ENCODE measurements at places on chromosomes 3 and 15.

DNA sequence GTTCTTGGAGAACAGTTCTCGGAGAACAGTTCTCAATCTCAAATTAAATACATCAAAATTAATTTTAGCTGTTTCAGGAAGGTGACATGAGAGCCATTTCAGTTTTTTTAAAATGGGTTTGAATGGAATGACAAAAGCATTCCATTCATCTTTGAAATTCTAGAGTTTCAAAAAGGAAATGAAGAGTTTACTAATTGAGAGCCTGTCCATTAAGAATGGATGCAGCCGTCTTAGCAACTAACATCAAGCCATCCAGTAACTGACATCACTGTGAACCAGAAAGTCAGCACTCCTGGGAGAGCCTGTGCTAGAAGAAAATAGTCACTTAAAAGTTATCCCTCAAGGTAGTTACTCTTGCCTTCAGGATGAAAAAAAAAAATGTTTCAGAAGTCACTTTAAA, 47.0 kb upstream of the FSTL1 start:
- DNase-seq, result no peak

- DNase-seq, result no peak
These were observed 38.5 kb downstream of the SYN2 start for GRCh38 chr3:12042638-12043037.

DNA sequence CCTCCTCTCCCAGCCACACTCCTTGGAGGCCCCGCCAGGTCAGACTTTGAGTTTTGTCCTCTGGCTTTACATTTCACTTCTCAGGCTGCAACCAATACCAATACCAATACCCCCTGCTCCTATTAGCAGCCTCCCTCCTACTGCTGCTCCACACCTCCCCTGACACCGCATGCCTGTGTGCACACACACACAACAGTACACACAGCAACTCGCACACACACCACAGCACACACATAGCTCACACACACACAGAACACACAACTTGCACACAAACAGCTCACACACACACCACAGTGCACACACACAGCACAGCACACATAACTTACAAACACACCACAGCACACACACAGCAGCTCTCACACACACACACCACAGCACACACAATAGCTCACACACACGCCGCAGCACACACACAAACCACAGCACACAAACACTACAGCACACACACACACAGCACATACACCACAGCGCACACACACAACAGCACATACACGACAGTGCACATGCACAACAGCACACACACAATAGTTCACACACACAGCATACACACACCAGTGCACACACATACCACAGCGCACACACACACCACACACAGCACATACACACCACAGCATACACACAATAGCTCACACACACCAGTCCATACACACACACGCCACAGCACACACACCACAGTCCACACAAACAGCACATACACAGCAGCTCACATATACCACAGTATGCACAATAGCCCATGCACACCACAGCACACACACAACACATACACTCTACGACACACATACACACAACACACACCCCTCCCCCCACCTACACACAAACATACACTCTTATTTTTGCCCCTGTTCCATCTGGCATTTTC, 204.7 kb downstream of the UACA start:
- no peak for DNase-seq

GRCh38 chr15:59703979-59704796, 15.1 kb upstream of the BNIP2 start:
- DNase-seq, result no peak

- no peak for DNase-seq
These were observed 23.9 kb downstream of the GOLGA6L2 start for GRCh38 chr15:23422946-23423708.

DNA sequence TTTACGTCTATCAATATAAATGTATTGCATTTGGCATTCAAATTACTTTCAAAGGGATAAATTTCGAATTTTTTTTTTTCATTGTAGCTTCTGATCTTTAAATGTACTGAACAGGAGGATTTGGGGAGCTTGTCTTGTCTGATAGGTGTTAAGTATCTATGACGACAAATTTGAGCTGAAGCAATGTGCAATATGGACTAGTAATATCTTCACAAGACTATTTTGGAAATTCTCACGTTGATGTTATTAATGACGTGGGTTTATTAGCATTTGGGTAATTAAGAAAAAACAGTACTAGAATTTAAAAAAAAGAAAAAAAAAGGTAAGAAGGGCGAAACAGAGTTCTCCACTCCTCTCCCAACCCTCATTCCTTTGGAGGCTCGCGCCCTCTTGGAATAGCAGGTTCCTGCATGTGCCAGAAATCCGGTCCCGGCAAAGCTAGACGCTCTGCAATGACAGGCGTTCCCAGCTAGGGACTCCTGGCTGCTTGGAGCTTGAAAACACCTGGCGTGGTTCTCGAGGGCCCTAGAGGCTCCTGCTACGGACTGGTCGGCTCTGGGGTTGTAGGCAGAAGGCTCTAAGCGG, 648 bp upstream of the P2RY1 start:
- DNase-seq, result no peak

DNA sequence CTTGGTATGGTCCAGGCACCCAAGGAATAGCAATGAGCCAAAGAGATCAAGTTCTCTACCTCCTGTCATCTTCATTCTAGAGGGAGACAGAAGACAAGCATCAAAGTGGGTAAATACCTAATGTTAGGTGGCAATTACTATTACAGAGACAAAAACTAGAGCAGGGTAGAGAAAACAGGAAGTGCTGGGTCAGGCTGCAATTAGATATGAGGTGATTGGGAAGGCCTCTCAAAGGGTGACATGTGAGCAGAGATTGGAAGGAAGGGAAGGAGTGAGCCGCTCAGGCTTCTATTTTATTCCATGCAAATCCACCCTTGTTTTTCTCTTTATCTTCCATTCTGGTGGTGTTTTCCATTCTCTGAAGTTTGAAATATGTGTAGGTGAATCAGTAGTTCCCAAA, 37.4 kb downstream of the EBLN2 start:
- DNase-seq, result no peak

GRCh38 chr15:78666010-78666409, 25.0 kb upstream of the CHRNB4 start:
- DNase-seq, result no peak

- peak; percentile 57 for DNase-seq
These were observed 124.8 kb upstream of the ST8SIA2 start for GRCh38 chr15:92268900-92269299.

DNA sequence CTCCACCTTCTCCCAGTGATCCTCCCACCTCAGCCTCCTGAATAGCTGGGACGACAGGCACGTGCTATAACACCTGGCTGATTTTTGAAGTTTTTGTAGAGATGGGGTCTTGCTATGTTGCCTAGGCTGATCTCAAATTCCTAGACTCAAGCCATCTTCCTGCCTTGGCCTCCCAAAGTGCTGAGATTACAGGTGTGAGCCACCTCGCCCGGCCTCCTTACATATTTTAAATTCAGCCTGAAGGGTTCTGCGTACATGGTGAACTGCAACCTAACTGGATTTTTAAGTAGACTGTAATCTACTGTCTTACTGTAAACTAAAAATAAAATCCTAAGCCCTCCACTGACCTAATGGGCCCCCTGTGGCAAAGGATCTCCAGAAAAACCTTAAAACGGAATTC, 34.1 kb downstream of the MASP1 start:
- no peak for DNase-seq

GRCh38 chr3:42127226-42127625, 36.1 kb downstream of the TRAK1 start:
- no peak for DNase-seq

- peak; percentile 14 for DNase-seq
These were observed 79.3 kb upstream of the ALDH1L1 start for GRCh38 chr3:126259411-126260391.

DNA sequence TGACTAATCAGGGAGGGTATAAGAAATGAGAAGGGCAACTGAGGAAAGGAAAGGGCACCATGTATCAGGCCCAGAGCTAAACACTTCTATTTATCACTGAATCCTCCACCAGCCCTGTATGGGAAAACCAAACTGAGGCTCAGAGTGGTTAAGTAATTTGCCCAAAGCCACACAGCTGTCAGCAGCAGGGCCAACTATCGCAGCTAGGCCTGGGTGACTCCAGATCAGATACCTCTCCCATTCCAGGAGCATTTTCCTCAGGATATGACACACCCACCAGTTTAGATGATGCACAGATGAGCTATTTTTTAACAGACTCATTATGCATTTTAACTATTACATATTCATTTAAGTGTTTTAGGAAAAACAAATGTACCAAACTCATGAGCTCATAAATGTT, 14.5 kb downstream of the NUP210 start:
- no peak for DNase-seq

DNA sequence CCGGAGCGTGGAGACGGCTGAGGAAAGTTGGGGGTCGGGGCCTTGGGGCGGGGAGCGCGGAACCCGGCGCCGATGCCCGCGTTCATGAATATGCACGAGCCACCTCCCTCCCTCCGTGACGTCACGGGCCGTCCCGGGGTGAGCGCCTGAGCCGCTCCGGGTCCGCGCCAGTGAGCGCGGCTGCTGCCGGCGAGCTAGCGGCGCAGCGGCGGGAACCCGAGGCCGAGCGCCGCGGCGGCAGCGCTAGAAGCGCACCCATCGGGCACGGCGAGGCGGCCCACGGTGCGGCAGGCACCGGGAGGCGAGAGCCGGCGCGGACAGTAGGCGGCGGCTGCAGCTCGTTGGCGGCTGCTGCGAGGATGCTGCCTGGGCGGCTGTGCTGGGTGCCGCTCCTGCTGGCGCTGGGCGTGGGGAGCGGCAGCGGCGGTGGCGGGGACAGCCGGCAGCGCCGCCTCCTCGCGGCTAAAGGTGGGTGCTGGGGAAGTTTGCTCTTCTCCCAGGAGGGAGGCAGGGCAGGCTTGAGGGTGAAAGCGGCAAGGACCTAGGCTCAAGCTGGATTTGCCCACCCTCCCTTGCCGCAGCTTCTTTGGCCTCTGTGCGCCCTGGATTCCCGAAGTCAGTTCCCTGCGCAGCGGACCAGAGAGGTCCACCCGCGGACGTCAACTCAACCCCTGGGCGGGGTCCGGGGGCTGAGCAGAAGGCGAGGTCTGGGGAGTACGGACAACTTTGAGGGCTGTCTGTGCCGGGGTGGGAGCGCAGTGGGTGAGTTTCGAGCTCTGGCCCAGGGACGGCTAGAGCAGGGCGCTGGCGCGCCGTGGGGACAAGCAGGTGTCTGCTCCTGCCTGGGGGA, at the start of gene CLSTN2:
Gene CLSTN2 (plus strand): TSS at position 170 of the 850 bp plus-strand sequence.
- peak; percentile 54 for DNase-seq

All from NCI-H1694 treated with DMSO at 0.1 percent for 48 hours (cell line).